ENCODE measurements at places on chromosomes 11 and 22. TPM values are rescaled to one million over a fixed set of nuclear protein-coding genes. Genes with fewer than 3 reads are reported as not detected.

GRCh38 chr11:76978818-76979217, 55.4 kb upstream of the B3GNT6 start:
- DNase-seq = no peak

The FOLR3 gene
- total RNA-seq = 0.34 TPM

DNA sequence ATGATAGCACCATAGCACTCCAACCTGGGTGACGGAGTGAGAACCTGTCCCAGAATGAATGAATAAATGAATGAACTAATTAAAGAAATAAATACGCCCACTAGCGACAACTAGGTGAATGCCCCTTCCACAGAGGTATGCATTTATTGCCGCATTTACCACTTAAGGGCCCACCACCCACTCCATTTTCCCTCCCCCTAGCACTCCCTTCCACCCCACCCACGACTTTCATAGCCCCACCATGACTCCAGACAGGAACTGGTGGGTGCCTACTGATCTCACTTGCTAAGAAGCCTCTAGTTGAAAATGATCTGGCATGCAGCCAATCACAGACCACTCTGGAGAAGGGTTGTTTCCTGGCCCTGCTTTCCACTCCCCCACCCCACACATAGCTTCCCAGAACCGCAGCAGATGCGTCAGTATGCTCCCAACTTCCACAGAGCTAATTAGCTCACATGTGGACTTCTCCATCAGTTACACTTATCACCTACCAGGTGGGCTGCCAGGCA, 167.6 kb downstream of the WT1 start:
- no peak for DNase-seq

DNA sequence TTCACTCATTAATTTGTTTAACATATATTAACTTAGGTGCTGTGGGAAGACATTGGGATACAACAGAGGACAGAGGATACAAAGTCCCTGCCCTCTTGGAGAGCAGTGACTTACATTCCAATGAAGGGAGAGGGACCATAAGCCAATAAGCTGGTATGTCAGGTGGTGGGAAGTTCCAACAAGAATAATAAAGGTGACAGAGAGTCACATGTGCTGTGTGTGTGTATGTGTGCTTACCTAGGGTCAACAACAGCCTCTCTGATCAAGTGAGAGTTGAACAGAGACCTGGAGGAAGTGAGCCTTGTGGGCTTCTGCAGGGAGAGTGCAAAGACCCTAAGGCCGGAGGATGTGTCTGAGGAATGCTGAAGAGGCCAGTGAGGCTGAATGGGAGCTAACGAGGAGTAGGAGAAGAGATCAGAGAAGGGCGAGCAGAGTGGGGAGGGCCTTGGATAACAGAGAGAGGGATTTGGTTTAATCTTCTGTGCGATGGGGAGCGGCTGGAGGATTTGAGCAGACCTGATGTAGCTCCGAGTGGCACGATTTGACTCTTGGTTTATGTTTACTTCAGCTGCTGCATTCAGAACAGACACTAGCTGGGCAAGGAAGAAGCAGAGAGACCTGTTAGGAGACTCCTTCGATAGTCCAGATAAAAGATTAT, 35.3 kb downstream of the MAP6 start:
- no peak for DNase-seq

DNA sequence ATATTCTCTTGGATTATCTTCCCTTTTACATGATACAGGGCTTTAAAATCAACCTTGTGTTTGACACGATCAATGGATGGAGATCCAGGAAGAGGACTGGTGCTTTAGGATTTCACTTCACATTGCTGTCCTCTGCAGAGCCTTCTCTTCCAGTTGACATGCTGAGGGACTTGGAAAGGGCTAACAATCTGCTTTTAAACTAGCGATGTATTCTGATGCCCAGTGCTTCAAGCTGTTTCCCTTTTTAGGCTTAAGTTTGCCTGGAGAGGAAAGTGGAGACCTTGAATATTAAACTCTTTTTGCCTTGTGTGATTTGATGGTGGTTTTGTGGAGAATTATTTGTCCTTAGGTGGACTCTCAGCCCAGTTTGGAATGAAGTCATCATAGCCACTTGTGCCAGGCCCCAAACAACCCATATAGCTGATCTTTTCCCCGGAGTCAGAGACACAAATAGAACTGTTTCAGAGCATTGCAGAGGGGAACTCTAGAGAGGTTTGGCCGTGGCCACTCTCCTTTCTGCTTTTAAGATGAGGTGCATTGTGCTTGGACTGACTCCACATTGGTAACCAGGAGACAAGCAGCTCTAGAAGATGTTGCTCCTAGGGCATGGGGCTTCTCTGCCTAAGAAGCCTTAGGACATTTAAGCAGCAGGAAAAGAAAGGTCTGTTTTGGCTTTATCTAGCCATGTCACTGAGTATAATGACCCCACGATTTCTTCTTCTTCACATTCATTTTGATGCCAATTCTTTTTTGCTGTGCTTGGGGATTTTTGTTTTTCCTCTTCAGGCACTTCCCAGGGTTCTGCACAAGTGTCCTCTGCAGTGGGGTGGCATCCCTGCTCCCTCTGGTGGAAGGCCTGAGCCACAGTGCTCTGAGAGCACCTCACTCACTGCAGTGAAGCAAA, 152.8 kb downstream of the NCAM1 start:
- DNase-seq = no peak

GRCh38 chr11:82494988-82495432, 238.7 kb downstream of the FAM181B start:
- DNase-seq = no peak

- DNase-seq = no peak
Measured at GRCh38 chr11:62883673-62884072, 3.0 kb downstream of the SLC3A2 start.

GRCh38 chr22:30089655-30089974, 9.4 kb downstream of the HORMAD2 start:
- DNase-seq = no peak

The ABCG4 gene
- total RNA-seq = 0.13 TPM

DNA sequence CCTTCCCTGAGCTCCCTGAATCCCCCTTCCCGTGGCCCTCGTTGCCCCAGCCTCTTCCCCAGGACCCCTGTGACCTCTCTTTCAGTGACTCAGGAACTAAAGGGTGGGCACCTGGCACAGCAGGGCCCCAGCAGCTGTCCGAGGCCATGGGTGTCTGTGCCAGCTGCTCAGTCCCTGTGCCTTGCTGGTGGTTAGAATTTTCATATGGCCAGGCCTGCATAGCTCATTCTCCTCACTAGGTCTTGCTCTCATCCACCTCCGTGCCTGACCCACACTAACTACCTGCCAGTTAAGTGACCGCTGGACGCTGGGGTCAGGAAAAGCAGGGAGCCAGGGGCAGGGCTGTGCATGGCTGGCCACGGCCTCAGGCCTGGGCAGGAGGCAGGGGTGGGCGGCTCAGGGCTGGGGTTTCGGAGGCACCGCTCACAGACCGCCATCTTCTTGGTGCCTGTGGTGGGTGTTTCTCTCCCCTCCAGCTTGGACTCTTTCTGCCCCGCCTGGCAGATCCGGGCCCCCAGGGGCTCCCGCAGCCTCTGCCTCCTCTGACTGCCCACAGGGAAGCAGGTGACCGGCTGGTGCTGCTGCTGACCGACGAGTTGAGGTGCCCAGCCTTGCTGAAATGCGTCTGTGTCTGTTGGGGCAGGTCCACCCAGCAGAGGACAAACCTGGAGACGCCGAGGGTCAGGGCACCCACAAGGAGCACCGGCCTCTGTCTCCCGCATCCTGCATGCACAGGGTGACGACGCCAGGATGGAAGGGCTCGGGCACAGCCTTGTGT, 20.3 kb downstream of the MRGPRD start:
- DNase-seq = no peak

- no peak for DNase-seq
Measured at GRCh38 chr11:92224407-92225124, at the start of gene FAT3. TSS of gene FAT3 (plus strand) at chr11:92224818. CDS start at chr11:92352113, 127,295 bp downstream.

- no peak for DNase-seq
Measured at GRCh38 chr11:68855205-68855981, 13.7 kb upstream of the CPT1A start.

- DNase-seq = peak; percentile 25
Measured at GRCh38 chr11:84468235-84468634, 1158.9 kb downstream of the DLG2 start.

DNA sequence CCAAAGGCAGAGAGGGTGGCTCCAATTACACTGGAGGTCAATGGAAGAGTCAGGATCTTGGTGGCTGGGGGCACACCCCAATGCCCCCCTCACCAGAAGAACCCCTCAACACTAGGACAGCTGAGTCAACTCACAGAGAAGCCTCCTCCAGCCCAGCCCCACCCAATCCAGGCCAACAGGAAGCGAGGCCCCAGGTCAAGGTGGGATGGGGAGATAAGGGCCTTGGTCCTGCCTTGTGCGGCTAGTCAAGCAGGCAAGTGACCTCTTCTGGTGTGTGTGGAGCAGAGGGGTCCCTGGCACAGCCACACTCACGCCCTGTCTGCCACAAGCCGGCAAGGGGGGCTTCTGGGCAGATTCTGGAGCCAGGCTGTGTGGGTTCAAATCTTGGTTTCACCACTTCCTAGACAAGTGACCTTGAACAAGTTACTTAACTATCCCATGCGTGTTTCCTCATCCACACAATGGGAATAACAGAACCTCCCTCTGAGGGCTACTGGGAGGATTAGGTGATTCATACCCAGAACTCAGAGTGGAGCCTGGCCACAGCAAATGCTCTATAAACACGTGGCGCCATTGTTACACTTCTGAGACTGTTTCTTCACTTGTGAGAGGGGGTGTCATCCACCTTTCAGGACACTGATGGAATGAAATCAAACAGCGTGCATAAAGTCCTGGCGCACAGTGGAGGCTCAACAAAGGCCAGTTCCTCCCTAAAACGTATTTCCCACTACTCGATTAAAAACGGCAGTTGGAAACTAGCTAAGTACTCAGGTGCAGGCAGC, 3.2 kb downstream of the TTLL12 start:
- DNase-seq = no peak

The IMMP1L gene
- 27.1 TPM for total RNA-seq

The MN1 gene
- total RNA-seq = 4.5 TPM

The OR51B5 gene
- total RNA-seq = not detected

- peak; percentile 49 for DNase-seq
Measured at GRCh38 chr11:15471895-15472799, 357.4 kb downstream of the INSC start.

The SLCO2B1 gene
- total RNA-seq = 1.7 TPM

GRCh38 chr11:14638561-14638960, 5.0 kb upstream of the PDE3B start:
- DNase-seq = no peak

GRCh38 chr22:22753526-22754267, 109.3 kb downstream of the GGTLC2 start:
- DNase-seq = no peak

- no peak for DNase-seq
Measured at GRCh38 chr11:120722524-120722923, 211.0 kb downstream of the GRIK4 start.

The AKIP1 gene
- total RNA-seq = 43.1 TPM

The EIF3F gene
- total RNA-seq = 334 TPM

The ACR gene
- total RNA-seq = not detected

Data from kidney epithelial cell (primary cell).